ENCODE measurements at places on chromosomes 6 and 20.

DNA sequence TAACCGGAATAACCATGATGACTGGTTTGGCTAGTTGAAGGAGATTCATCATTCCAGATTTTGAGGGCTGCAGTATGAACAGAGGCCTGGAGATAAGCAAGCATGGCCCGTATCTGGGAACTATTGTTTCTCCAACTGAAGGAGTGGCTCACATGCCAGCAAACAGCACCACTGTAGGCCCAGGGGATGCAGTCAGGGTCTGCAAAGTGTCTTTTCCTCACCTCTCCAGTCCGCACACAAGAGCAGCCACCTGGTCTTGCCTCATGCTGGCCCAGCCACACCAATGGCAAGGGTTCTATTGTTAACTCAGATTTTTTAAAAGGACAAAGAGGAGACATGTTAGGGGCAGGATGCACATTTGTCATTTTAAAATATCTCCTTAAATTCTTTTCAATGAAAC lies 55.1 kb downstream of the KIZ start:
- no peak for DNase-seq

DNA sequence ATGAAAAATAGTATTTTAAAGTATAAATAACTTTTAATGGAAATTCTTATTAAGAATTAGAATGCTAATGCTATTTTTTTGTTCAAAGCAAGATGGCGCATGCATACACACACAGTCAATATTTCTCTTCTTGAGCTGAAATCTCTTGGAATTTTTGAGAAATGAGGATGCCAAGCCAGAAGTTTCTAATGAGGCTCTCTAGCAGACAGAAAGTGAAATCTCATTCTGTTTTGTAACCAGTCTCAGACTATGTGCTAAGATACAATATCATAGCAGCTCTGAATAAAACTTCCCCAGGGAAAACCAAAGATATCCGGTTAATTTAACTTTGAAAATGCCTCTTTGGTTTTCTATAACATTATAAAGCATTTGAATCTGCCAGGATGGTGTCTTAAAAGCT lies 97.2 kb upstream of the HDAC2 start:
- no peak for DNase-seq

DNA sequence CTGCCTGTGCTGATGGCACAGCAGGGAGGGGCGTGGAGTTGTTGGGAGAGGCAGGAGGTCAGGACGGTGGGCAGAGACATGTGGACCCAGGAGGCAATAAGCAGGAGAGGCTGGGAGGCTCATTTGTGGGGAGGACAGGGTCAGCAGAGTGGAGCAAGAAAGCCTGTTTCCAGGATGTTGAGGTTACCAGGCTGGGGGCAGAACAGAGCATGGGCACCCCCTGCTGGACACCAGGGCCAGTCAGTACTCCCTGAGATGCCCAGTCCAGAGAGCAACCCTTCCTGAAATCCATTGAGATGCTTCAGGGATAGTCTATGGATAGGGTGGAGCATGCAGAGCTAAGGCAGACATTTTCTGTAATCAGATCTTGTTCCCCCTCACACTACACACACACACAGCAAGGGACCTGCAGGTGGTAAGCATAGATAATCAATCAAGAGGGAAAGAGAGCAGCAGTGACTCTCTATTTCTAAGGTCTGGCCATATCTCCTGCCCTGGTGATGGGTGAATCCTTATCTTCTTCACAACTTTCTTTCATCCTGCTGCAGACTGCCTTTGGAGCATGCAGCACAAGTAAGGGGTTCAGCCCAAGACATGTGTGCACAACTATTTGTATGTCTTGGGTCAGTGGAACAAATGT lies 41.7 kb downstream of the MOCS1 start:
- DNase-seq, result peak; percentile 48

DNA sequence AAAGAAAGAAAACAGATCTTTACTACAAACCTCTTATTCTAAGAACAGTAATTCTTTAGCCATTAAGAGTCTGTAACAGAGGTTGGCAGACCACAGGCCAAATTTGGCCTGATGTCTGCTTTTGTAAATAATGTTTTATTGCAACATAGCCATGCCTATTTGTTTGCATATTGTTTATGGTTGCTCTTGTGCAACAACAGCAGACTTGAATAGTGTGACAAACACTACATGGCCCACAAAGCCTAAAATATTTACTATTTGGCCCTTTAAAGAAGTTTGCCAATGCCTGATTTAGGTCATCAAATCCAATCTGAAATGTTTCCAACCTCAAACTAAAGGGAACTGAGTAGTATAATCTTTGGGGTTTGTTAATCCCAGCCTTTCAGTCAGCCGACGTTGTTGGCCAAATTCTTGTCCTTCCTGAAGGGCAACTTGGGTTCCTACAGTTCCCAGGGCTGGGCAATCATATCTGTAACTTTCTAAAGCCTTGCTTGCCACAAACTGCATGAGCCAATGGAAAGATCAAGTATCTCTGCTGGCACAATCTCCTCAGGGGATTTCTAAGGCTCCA lies 33.9 kb upstream of the TBC1D20 start:
- DNase-seq, result peak; percentile 28

GRCh38 chr6:100050550-100050949 lies 56.5 kb upstream of the MCHR2 start:
- DNase-seq, result no peak

GRCh38 chr6:26268659-26269402 lies 96.2 kb upstream of the BTN3A2 start:
- DNase-seq, result no peak

- no peak for DNase-seq
Measured at GRCh38 chr6:31139599-31139998, 733 bp upstream of the PSORS1C2 start.

- DNase-seq, result no peak
Measured at GRCh38 chr6:13038741-13039190, 289.6 kb downstream of the TBC1D7 start.

DNA sequence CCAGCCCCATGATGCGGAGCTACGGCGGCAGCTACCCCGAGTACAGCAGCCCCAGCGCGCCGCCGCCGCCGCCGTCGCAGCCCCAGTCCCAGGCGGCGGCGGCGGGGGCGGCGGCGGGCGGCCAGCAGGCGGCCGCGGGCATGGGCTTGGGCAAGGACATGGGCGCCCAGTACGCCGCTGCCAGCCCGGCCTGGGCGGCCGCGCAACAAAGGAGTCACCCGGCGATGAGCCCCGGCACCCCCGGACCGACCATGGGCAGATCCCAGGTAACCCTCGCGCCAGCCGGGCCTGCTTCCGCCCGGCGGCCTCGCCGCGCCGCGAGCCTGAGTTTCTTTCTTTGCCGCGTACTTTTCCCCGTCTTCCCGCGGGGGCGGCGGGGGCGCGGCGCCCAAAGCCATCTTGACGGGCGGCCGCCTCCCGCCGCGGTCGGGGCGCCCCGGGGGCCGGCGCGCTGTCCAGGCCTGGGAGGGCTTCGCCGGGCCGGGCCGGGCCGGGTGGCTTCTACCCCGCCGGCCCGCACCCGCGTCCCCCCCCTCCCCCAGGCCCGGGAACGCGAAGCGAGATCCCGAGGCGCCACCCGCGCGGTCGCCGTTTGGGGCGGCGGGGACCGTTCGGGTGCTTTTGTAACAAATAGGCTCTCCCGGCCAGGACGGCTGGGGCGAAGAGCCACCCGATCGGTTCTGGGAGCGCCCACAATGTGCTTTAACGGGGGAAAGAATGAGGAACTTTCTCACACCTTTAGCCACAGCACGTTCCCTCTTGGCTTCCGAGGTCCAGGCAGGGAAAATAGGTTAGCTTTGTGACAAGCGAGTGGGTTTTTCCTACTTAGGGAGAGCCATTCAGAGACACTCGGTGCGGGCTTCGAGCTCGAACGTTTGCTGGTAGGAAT lies 2.3 kb downstream of the ARID1B start:
- no peak for DNase-seq

DNA sequence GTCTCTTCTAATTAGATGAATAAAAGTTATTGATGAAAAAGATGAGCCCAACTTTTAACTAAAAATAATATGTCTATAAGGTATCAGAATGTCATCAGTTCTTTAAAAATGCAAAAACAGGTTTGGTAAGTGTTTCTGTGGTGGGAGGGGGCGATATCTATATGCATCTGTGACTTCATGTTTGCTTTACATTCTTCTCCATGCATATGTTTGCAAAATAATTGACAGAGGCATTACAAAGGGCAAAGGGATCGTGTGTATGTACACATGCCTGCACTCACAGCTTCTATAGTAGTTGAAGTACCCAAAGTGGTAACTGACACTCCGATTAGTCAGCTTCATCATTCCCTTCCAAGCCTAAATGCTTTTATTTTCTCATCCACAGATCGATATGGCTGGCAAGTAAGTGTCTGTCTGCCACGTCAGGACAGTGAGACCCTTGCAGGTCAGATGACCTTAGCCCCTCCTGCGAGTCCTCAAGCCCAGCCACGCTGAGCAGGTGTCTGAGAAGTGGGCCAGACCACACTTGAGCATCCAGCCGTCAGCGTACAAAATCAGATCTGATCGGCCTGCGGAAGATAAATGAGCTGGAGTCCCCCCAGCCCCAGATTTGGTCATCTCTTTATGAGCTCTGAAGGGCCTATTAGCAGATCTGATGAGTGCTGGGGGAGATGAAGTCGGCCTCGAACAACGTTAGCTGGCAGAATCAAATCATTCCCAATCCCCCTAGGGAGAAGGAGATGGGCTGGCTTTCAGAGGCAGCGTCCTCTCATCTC lies 369.1 kb downstream of the MAFB start:
- DNase-seq, result no peak

DNA sequence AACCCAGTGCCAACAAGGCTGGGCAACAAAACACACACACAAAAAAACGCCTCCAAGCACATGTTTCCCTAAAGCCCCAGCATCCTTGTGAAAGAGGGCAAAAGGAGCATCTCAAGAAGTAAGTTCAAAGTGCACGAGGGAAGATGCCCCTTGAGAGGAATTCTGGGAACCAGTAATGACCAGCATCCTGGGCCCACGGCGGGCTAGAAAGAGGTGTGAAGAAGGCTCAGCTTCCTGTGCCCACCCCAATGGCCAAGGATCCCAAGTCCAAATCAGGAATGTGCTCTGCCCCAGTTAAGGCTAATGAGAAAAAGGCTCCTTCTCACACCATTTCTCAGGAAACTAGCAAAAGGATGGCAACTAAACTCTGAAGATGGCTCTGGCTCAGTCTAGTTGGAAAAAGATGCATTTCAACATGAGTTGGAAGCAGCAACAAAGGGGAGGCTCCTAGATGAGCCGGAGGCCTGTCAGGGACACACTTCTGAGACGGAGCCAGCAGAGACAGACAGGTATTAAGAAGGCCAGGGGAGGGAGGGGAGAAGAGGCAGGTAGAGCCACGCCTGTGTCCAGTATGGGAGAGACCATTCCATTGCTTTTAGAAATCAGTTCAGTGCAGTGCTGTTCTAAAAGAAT lies 3.2 kb downstream of the RIMS4 start:
- no peak for DNase-seq

DNA sequence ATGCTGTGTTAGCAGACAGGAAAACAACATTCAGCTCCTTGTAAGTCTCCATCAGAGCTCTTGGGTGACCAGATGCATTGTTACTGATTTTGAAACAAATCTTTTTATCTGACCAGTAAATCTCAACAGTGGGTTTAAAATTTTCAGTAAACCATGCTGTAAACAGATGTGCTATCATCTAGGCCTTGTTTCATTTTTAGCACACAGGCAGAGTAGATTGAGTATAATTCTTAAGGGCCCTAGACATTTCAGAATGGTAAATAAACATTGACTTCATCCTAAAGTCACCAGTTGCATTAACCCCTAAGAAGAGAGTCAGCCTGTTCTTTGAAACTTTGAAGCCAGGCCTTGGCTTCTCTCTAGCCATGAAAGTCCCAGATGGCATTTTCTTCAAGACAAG lies 237.2 kb upstream of the BMP2 start:
- no peak for DNase-seq

DNA sequence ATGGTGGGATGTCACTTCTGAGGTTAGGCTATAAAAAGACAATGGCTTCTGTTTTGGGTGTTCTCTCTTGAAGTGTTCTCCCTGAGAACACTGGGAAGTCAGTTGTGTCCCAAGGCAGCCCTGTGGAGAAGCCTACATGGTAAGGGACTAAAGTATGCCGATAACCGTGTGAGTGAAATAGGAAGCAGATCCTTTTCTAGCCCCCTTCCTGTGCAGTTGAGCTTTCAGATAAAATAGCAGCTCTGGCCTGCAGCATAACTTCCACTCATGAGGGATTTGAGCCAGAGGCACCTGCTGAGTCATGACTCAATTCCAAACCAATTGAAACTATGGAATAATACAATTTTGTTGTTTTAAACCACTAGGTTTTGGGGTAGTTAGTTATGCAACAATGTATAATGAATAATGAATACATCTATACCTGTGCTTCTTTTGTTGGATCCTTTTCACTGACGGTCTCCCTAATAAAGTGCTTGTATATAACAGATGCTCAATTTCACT lies 241.6 kb downstream of the TFAP2B start:
- DNase-seq, result no peak

GRCh38 chr6:118297821-118298220 lies 250.3 kb upstream of the PLN start:
- DNase-seq, result no peak

DNA sequence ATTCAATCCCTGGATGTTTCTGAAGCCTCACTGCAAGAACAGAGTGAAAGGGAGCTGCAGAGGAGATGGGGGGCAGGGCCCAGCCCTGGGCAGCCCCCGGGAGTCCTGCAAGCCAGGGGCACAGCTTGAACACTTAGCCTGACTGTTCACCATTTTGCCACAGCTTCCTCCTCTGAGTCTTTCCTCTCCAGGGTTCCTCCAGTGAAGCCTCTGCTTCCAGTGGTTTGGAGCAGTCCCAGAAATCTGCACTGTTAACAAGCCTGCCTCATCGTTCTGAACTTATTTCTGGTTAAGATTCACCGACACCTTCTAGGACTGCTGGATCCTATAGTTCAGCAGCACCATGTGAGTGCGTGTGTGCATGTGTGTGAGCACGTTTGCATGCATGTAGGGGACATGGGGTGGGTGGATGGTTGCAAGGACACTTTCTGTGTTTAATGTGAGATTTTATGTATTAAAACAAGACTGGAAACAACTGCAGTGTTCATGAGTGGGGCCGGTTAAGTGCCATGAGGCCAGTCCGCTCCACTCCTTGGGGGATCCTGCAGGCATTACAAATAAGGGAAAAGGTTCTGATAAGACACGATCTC lies 24.6 kb downstream of the CEBPB start:
- no peak for DNase-seq

- DNase-seq, result no peak
Measured at GRCh38 chr6:47028835-47029360, 13.2 kb downstream of the ADGRF1 start.

DNA sequence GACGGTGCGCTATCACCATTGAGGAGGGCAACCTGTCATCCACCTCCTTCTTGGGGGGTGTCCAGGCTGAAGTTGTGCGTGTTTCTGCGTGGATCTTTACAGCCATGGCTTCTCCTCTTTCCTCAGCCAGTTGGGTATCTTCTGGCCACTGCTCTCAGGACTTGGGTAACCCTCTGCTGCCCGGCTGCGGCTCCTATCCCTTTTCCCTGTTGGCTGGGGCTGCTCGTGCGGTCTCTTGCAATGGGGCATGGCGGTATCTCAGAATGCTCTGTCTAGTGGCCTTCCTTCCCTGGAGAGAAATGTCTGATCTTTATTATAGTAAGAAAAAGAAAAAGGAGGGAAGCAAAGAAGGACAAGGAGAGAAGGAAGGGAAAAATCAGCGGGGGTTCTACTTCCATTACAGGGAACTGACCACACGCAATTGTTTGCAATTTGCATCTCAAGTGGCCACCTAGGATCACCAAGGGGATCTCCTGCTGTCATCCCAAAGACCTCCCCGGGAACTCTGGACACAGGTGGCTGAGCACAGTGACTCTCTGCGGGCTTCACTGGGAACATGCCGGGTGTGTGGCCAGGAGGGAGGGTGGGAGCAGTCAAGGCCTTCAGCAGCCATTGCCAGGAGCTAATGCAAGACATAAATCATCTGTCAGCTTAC lies 60.8 kb downstream of the NPEPL1 start:
- DNase-seq, result no peak
